Stimulated activated naive CD4-positive, alpha-beta T cell (primary cell): ENCODE measurements at places on chromosomes 6 and 20.

- no peak for DNase-seq
Observed at GRCh38 chr6:101399616-101400162, 6.2 kb downstream of the GRIK2 start.

DNA sequence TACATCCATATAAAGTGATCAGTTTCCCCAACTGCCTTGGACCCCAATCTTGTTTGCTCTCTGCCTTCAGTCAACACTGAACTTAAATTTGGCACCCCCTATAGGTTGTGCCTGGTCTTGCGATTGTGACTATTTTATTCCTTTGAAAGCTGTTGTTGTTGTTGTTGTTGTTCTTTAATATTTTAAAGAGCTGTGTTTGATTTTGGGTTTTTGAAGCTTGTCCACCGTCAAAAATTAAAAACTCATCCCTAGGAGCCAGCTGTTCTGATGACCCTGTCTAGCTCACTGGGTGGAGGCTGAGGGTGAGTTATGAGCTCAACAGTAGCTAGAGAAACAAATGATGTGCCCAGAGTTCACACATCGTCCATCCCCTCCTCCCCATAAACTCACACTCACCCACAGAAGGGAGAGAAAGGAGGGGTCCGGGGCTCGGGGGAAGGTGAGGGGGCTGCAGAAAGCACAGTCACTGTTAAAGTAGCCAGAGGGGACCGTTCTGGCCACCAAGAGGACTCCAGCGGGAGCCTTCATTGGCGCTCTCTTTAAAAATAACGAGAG, 4.0 kb downstream of the SIM1 start:
- DNase-seq = no peak

DNA sequence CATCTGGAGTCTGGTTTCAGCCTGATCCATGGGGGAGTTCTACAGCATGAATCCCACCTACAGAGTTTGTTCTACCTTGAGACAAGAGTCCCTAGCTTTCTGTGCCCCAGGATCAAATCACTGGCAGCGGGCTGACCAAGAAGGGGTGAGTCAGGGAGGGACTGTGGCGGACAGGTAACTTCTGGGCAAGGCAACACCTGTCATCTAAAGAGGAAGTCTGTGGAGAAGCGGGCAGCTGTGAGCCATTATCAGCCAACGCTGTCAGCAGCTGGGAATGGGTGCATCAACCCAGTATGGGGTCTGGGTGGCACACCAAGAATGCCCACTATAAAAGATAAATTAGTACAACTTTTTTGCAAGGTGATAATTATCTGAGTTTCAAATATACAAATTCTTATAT, 45.9 kb downstream of the UBE3D start:
- DNase-seq = no peak

DNA sequence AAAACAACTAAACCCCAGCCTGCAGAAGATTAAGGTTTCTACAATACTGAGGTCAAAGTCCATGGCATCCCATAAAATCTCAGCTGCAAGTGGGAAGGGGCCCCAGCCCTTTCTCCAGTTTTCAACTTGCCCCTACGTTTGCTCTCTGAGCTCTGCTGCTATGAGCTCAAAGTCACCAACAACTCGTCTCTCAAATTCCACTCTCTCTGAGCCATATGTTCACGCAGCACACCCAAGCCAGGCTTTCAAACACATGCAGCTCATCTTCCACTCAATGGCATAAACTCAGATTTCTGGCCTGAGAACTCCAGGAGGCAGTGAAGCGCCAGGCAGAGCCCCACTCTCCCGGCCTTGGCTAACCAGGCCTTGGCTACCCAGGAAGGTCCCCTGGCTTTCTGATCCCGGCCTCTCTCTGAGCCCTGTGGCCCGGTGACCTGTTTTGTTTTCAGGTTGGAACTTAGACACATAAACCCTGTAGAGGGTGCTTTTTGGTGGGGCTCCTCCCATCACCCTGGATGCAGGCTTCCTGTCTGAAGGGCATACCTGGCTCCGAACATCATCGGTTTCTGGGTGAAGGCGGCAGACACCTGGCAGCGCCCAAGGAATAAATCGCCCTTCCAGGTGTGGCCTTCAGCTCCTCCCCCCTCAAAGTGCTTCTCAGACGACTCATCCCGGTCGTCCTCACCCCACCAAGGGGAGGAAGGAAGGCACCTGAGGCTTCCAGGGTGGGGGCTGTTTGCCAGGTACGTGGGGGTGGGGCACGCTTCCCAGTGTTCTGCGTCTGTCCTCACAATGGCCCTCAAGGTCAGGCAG, 12.4 kb downstream of the SLC22A23 start:
- no peak for DNase-seq

DNA sequence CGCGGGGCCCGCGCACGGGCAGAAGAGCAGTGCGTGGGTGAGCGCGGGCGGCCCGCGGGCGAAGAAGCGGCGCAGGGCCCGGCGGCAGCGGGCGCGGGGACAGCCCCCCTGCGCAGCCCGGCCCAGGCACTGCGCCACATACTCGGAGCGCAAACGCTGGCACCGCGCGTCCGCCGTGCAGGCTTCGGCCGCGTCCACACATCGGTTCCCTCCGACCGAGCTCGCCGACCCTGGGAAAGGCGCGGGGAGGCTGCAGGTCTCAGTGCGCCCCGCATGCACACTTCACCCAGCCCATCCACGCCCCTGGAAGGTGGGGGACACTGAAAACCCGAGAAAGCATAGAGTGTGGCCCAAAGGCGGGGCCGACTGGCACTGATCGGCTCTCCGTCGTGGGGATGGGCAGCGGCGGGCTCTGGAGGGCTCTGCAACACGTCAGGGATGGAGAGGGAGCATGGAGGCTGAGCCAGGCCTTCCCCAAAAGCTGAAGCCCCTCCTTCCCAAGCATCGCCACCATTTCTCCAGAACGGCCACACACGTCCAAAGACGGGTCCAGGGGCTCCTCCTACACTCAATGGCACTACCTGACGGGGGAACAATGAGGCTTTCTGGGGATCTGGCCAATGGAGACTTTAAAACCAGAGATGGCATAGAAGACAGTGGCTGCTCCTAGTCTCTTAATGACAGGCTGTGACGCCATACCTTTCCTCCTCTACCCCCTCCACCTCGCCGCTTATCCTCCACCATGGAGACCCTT, 2.0 kb downstream of the GFRA4 start:
- no peak for DNase-seq

- no peak for DNase-seq
Observed at GRCh38 chr6:92281571-92282076, 1137.7 kb downstream of the EPHA7 start.
